Kidney glomerular epithelial cell (primary cell): ENCODE measurements at places on chromosomes 1 and 21.
A peak's percentile ranks its signal among the peaks of the same experiment; 100 is the strongest.

- no peak for DNase-seq
Measured at GRCh38 chr1:99003581-99004253, 944 bp downstream of the PLPPR5 start.

DNA sequence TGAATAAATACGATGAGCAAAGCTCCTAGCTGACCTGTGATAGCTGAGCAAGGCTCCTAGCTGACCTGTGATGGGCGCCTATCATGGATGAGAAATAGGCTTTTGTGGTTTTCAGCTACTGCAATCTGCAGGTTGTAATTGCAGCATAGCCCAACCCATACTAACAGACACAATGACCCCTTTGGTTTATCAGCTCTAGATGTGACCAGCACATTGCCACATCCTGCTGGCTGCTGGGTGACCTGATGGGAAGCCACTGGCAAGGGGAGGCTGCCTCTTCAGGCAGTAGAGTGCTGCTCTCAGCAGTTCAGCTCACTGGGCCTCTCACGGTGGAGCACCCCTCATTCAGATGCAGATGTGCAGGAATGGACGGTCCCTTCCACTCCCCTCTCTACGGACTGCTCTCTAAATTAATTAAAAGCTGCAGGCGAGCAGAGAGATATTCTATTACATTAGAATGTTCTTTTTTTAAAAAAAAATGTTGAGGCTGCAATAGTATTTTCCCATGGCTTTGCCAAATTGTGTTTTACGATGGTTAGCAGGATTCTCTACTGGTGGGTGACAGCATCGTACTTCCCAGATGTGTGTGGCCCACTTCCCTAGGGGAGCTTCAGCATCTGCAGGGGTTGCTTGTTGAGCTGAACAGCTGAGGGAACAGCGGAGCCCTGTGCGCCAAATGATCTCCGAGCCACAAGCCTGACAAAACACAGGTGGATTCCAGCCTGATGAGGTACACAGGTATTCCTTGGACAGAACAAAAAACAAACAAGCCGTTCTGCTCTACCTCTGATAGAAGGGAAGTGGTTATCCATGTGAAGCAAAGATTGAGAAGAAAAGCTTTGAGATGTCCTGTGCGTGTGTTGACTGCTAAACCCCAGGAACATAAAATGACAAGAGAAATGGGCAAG is 65.0 kb downstream of the SYT6 start:
- DNase-seq, result no peak

- DNase-seq, result no peak
Measured at GRCh38 chr1:153292185-153292584, 20.6 kb downstream of the PGLYRP3 start.

GRCh38 chr1:48761411-48761810 is 15.3 kb downstream of the BEND5 start:
- no peak for DNase-seq

DNA sequence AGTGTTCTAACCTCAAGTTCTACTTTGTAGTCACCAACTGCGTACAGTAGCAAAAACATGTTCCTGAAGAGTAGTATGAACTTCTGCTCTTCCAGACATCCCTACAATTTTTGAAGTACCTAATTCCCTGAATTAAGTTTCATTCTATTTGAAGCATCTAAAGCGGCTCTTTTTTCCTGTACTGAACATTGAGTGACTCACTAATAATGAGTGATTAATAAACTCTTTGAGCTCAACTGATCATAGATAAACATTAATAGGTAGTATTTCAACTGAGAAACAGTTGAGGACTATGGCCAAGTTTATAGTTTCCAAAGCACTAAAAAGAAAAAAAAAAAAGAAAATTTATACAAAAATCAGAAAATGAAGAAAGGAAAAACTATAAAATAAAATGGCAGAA is 683.1 kb downstream of the LTN1 start:
- peak; percentile 52 for DNase-seq

GRCh38 chr21:36769051-36769839 is 70.3 kb downstream of the SIM2 start:
- no peak for DNase-seq

GRCh38 chr1:111593403-111594305 is 25.9 kb upstream of the RAP1A start:
- DNase-seq, result no peak

DNA sequence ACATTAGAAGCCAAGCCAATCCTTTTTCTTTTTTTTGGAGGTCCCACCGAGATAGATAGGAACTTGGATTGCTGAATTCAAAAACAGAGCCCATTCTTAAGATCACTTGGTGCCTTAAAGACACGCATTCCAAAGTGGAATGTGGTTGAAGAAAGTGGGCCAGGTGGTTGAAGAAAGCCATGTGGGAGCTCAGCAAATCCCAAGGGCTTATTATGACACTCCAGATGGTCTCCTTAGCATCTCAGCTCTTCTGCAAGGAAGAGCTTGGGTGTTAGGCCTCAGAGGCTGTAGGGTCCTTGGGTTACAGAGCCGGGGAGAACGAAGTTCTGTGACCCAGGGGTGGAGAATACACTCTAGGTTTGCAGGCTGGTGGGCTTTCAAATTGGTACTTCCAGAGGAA is 13.5 kb downstream of the TOR3A start:
- DNase-seq, result no peak

- no peak for DNase-seq
Measured at GRCh38 chr1:38029081-38029681, 16.6 kb downstream of the UTP11 start.
